Activated CD4-positive, CD25-positive, alpha-beta regulatory T cell (primary cell): ENCODE measurements at places on chromosomes 3 and 15.

GRCh38 chr3:87227835-87228144 is 681 bp downstream of the CHMP2B start:
- DNase-seq: no peak

GRCh38 chr3:38528457-38528856 is 32.3 kb downstream of the EXOG start:
- DNase-seq: no peak

DNA sequence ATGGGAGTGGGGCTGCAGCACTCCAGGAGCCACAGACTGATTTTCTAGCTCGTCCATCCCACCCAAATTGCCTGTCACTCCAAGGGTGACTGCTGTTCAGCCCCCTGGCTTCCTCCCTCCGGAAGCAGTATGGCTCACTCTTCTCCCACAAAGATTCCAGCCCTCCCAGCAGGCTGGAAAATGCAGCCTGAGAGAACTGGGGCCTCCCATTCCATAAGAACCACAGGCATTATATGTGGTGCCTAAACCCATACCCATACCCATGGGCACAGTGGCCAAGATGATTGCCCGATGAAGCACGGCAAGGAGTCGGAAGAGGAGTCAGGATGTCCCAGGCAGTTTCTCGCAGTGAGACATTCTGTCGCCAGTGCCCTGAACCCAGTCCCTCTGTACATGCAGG is 6.0 kb upstream of the VILL start:
- DNase-seq: no peak

DNA sequence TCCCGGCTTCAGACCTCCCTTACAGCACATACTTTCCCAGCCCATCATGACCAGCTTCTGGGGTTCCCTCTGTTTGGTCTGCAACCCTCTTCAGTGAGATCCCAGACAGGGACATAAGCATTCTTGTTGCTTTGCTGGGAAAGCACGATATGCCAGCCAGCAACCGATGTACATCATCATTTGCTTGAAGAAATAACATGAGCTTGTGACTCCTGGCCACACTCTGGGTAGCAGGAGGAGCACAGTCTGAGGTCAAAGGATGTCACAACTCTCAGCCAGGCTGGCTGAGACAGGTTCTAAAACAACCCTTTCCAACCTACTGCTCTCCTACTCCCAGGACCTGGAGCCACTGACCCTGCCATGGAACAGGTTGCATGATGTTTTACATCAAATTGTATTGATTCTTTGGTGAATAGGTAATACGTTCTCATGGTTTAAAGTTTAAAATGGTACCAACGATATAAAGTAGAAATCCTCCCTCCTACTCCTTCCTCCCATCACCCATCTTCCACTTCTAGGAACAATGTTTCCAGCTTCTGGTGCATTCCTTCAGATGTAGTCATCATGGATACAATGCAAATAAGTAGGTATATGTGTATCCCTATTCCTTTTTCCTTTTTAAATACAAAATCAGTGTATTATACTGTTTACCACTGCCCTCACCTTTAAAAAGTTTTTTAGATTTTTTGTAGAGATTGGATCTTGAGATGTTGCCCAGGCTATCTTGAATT is 190.3 kb downstream of the OPA1 start:
- DNase-seq: no peak

GRCh38 chr15:93247466-93248121 is 158.6 kb upstream of the RGMA start:
- no peak for DNase-seq

GRCh38 chr3:4763604-4764247 is 215.5 kb upstream of the BHLHE40 start:
- DNase-seq: no peak

GRCh38 chr15:82545002-82545401 is 4.7 kb upstream of the RPS17 start:
- no peak for DNase-seq

DNA sequence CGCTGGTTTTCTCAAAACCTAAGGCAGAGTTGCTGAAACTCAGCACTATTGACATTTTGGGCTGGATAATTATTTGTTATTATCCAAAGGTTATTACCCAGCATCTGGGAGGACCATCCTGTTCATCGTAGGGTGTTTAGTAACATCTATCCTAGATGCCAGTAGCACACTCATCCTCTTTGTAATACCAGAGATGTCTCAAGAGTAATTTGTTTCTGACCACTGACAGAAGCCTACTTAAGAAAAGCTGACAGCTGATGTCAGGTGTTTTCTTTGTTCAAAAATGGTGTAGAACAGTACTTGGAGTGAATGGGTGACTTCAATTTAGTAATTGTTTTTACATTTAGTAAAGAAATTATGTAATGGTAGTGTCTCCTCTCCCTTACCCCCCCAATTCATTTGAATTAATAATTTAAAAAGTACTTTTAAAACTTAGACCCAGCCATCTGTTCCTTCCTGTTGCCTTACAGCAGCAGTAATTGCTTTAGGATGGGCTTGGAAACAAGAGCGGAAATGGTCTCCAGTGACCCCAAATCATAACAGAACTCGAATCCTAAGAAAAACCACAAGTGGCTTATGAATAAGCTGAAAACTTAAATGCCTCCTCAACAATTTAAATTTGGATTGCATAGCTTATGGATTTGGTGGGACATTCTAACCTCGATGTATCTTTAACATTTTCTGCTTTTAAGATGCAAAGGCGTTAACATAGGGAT is 105.4 kb downstream of the PTPRG start:
- no peak for DNase-seq

GRCh38 chr3:151230646-151231045 is 27.6 kb upstream of the GPR171 start:
- DNase-seq: no peak

DNA sequence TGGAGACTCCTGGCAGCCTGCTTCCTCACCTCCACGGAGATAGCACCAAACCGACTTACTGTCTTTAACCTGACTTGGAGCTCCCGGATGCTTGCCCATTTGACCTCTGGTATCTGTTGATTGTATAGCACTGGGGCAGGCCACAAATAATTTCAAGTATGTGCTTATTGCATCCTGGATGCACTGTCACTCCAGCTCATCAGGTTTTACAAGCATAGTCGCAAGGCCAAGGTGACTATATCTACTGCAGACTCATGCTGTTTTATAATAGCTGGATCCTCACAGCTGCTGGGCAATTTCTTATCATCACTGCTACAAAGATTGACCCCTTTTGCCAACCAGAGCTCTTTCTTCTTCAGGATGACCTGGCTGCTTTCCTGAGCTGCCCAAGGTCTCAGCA is 45.6 kb downstream of the PEX5L start:
- no peak for DNase-seq

GRCh38 chr3:27880969-27881892 is 159.1 kb upstream of the EOMES start:
- peak; percentile 23 for DNase-seq

GRCh38 chr3:191005790-191006189 is 143.3 kb upstream of the GMNC start:
- no peak for DNase-seq

GRCh38 chr3:62368705-62369475 is 4.5 kb downstream of the FEZF2 start:
- no peak for DNase-seq

GRCh38 chr3:159788291-159788690 is 200.3 kb upstream of the IL12A start:
- DNase-seq: no peak

- DNase-seq: no peak
These were observed 2.7 kb downstream of the FOXP1 start for GRCh38 chr3:71580636-71581456.

- DNase-seq: no peak
These were observed 334.8 kb downstream of the NAALADL2 start for GRCh38 chr3:175193815-175194518.

DNA sequence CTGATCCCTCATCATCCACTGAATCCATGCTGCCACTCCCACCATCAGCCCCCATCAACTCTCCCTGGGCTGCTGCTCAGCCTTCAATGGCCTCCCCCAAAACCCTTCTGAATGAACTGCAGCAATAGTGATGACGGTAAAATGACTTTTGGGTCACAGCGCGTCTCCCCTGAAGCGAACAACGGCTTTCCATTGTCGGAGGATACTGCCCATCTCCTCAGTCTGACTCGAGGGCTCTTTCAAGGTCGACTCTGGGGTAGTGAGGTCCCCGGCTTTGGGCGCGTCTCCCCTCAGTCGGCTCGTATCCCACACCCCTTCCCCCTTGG is 57.2 kb upstream of the ZBTB38 start:
- DNase-seq: no peak

DNA sequence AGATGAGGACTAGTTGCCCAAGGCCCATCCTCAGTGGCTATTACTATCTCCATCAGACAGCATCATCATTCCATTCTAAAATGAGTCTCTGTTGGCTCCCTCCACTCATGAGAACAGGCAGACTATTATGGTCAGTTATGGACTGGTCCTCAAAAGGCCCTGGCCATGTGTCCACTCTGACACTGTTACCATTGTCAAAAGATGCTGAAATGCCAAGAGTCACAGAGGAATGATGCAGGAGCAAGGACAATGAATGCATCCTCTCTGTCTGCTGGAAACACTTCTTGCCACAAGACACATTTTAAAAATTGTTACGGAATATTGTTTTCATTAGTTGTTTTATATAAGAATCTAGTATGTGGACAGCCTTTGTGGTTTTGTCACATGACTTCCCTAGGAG is 53.3 kb upstream of the STT3B start:
- DNase-seq: no peak

DNA sequence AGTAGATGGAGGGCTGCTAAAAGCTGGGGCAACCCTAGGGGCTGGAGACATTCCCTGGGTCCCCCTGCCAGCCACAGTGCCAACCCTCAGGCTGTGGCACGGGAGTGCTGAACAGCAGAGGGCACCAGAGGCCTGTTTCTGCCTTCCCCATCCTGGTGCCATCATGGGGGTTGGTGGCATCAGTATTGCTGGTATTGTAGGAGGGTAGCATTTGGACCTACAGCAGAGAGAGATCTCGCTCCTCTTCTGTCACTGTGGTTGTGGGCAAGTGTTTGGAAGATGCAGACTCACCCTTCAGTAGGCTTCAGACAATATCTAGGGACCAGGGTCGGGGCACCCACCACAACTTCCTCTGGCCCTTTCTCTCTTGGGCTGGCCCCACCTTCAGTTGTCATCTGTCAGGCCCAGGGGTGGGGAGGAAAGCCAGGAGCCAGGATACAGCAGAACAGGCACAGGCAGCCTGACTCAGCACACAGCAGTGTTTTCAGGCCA is 123.5 kb downstream of the RPLP1 start:
- peak; percentile 36 for DNase-seq

GRCh38 chr3:50322115-50322385 is 495 bp downstream of the HYAL2 start:
- DNase-seq: no peak

DNA sequence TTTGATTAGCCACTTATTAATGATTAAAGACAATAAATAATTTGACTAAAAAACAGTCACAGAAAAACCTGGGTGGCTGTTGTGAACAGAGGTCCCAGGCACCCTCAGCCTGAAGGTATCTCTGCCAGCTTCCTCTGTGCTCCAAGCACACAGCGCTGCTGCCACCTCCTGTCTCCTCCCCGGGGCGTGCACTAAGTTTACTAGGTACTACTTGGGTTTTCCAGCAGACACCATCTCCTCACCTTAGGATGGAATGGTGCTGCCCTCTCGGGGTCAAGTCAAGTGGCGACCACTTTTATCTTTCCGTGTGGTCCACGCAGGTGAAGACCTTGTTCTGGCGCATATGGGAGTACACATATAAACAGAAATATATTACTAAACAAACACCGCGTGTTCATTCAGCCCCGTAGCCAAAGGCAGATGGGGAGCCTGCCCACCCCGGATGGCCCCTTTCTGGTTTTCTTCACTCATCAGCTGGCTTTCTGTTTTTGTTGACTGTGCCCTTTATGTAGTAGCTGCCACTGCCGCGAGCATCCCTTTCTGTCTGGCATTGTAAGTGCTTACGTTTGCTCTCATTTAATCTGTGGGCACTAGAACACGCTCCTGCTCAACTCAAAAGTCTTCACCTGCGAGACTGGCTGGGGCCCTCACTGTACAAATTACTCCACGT is 128.0 kb downstream of the LRIG1 start:
- peak; percentile 44 for DNase-seq

DNA sequence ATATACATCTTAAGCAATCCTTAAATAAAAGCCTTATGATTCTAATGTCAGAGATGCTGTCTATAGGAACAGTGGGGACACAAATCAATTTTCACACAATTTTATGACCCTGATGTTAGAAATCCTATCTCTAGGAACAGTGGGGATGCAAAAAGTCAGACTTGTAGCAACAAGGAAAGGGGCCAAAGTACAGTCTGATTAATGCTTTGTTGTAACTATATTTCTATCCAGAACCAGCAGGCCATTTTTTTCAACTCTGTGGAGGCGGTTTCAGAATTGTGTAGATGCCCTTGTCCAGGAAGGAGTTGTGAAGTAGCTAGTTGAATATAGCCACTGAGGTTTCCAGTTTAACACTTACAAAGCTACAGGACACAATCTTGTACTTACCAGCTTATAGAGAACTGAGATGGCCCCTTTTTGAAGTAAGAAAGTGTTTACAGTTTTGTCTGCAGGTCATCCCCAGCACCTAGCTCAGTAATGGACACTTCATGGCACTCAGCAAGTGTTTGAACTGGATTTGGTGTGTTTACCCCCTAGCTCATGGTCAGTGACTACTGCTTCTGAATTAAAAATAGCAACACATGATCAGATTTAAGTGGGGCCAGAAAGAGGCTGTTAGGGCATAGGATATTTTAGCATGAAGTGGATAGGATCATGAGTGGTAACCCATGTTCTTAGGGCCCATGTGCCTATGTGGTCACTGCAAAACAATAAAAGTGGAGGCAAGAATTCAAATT is 54.3 kb downstream of the RAB7A start:
- no peak for DNase-seq

- no peak for DNase-seq
These were observed 6.2 kb upstream of the H1-8 start for GRCh38 chr3:129536804-129537203.

GRCh38 chr3:42668413-42668760 is 14.9 kb downstream of the ZBTB47 start:
- no peak for DNase-seq
